ENCODE measurements at places on chromosomes 13 and 19.

- no peak for DNase-seq
Observed at GRCh38 chr13:86882835-86883234, 788.3 kb upstream of the SLITRK5 start.

GRCh38 chr19:47023448-47023794 is 3.8 kb downstream of the NPAS1 start:
- no peak for DNase-seq

DNA sequence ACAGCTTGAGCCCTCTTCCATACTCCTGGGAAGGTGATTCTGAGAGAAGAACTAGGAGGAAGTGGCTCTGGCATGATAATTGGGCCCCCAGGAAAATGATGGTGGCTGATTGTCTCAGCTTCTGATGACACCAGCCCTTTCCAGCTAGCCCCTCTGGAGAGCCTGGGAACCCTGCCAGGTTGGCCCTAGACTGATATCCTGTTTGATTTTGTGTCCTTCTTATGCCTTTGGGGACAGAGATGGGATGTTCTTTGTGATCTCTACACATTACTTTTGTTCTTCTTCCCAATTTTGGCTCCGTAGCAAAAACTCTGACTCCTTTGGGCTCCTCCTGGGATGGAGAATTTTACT is 39.7 kb downstream of the ERICH6B start:
- DNase-seq: no peak

DNA sequence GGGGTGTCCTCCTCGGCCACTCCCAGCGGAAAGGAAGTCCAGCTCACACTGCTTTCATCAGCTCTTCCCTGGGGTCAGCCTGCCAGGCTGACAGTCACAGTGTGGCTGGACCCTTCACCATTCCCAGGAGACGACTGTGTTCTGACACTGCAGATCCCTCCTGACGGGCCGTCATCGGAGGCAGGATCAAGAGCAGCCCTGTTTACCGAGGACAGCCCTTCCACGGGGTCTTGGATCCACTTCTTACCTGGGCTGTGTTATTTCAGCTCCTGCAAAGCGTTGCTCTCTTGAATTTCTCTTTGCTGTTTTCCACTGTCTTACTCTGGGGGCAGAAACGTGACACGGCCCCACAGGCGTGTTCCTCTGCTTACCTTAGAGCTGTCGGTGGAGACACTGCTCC is 149.9 kb upstream of the SOX1 start:
- no peak for DNase-seq

Measured in AG04450 (cell line).